ENCODE measurements at places on chromosomes 7 and 10.

DNA sequence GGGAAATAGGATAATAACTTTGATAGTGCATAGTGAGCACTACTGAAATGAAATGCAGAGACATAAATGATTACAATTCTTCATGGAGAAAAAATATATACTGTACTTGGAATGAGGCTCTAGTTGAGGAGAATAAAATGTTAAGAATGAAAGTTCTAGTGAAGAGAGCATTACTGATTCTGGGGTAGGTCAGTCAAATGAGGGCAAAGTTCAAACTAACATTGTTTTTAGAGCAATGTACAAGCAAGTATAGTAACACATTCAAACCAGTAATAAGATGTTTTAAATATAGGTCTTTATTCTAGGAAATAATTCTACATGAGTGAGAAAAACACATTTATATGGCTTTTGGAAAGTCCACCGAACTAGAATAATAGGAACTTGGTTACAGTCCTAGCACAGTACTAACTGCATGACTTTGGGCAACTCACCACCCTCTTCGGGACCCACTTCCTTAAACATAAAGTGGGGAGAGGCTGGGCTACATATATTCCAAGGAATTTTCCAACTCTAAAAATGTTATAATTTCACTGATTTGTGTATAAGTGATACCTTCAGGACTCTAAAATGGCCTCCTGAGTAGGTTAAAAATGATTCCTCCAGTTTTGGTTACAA is 86.4 kb downstream of the CDK6 start:
- DNase-seq = no peak

DNA sequence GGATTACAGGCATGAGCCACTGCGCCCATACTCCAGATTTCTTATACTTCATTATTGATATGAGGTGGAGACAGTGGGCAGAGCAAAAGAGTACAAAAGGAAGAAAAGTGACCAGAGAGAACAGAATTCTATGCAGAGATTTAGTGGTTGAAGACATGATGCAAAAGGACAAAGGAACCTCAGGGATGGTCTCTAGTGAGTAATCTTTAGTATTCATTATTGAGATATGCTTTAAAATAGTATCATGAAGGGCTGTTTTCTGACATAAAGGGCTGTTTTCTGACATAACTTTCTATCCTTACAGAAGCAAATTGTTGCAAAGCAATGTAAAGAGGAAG is 81.2 kb upstream of the OIT3 start:
- DNase-seq = no peak

GRCh38 chr7:131159961-131160361 is 167.7 kb upstream of the MKLN1 start:
- no peak for DNase-seq

- no peak for DNase-seq
These were observed 297.9 kb upstream of the NFE2L3 start for GRCh38 chr7:25854059-25854458.

DNA sequence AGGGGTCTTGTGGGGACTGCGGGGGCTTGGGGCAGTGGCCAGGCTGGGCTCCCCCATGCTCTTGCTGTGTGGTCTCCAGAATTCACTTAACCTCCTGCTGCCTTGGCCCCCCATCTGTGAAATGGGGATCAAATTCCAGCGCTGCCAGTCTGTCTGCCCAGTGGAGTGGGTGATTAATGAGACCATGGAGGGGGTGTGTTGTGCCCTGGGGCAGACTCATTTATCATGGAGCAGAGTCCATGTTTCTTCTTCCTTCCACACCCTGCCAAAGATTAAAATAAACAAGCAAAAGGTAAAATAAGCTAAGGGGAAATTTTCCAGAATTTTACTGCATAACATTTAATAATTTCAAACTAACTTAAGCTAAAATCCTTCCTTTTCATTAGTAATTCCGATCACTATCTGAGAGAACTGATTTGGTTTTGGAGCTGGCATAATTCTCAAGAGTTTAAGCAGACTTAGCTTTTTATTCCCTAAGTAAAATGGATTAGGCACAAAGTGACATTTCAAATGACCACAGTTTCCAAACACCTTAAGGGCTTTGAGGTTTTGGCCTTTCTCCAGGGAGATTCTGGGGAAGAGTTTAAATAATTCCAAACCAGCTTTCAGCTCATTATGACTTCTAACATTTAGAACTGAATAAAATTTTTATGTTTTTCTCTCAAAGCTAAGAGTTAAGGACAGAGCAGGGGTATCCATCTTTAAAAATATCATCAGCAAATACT is 211.9 kb downstream of the CXCL12 start:
- no peak for DNase-seq

DNA sequence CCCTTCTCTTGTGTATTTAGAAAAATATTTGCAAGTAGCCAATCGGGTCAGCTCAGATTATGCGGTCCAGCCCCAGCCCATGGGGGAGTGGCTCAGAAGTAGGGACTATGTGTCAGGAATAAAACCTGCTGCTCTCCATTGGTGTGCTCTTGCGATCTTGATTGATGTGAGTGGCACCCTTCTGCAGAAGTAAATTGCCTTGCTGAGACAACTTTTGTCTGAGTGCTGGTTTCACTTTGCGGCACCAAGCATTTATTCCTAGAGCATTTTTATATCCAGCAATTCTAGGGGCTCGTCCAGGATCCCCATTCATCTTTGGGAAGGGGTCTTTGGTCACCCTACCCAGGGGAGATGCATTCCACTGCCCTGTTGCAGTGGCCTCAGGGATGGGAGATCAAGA is 26.1 kb upstream of the FAM221A start:
- DNase-seq = no peak

DNA sequence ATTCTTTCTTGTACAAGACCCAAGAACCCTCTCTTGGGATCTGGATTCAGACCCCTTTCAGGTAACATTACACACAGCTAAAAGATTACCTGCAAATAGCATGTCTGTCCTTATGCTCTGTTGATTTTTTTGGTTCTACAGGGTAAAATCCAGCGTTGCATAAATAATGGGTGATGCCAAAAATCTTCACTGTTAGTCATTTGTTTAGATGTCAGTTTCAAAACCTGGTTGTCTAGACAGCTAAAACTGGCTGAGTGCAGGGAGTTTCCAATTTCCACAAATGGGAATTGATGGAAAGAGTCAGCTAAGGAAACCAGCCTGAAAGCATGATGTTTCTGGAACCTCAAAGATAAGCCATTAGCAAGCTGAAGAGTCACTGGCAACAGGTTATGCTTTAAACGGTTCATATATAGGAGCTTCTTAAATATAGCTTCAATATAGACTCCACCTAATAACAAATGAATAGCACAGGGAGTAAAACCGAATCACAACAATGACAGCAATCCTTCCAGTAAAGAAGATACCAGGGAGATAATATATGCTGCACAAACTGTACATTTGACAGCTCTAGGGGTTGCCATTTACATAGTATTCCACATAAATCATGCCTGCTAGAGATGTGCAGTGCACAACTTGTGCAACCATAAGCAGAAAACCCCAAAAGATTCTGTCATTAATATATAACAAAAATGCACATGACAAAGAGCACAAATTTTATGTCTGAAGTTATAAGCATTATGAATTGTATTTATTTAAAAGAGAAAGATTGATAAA is 20.4 kb downstream of the CCDC71L start:
- no peak for DNase-seq

- peak; percentile 83 for DNase-seq
These were observed 12.6 kb downstream of the KLLN start for GRCh38 chr10:87850742-87851205.

GRCh38 chr7:26514633-26515032 is 223.0 kb downstream of the SNX10 start:
- no peak for DNase-seq

GRCh38 chr10:33800986-33801385 is 466.5 kb upstream of the NRP1 start:
- DNase-seq = no peak

- no peak for DNase-seq
These were observed 67.9 kb downstream of the PPP1R9A start for GRCh38 chr7:94975336-94975735.

GRCh38 chr10:32888161-32888927 is 69.7 kb downstream of the ITGB1 start:
- no peak for DNase-seq

GRCh38 chr10:125133696-125134482 is 26.5 kb downstream of the CTBP2 start:
- DNase-seq = no peak

- DNase-seq = no peak
These were observed 69.3 kb downstream of the GLI3 start for GRCh38 chr7:42167631-42168236.
